ENCODE measurements at places on chromosomes 7 and 10. TPM values are rescaled to one million over a fixed set of nuclear protein-coding genes. Genes with fewer than 3 reads are reported as not detected.

Gene WDR86
- 1.1 TPM for total RNA-seq

Gene ADRA2A
- 6.5 TPM for total RNA-seq

Gene KIF11
- 1.6 TPM for total RNA-seq

Gene CLCN1
- 0.54 TPM for total RNA-seq

GRCh38 chr10:29295813-29296212 is 6.9 kb downstream of the LYZL1 start:
- no peak for DNase-seq

DNA sequence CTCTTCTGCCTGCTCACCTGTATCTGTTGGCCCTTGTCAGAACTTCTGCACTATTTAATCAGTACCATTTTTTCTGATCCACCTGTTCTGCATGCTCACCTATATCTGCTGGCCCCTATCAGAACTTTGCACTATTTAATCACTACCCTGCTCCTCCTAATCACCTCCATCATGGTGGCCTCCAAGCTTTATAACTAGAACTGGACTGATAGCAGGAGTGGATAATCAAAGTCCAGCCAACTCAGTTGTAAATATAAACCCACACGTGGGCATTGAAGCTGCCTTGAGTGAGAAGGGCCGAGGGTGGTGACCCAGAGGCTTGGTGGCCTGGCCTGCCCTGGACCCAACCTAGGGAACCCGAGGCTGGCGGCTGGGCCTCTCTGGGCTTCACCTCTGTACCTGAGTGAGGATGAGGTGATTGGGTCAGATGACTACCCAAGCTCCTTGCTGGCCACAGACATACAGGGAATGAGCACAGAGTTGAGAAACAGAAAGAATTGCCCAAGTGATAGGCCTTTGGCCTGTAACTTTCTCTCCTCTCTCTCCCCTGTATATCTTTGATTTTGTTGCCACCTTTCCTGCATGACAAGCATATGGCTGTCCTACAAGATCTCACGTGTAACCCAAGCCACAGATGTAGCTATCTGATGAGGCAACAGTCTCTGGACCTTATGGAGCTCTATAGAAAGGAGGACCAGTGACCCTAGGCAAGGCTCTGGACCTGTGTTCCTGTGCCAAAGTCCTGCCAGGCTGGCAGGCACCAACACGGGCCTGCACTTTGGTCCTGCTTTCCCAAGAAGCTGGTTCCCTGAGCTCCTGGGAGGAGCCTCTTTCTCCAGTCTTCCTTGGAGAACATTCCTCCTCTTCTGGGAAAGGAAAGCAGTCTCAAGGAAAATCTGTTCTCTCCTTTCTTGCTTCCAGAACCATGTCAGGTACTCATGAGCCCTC is 23.4 kb upstream of the FAM3C start:
- no peak for DNase-seq

- DNase-seq = no peak
Observed at GRCh38 chr7:105715528-105715927, 134.2 kb upstream of the EFCAB10 start.

GRCh38 chr10:78808736-78809367 is 259.9 kb upstream of the ZMIZ1 start:
- no peak for DNase-seq

DNA sequence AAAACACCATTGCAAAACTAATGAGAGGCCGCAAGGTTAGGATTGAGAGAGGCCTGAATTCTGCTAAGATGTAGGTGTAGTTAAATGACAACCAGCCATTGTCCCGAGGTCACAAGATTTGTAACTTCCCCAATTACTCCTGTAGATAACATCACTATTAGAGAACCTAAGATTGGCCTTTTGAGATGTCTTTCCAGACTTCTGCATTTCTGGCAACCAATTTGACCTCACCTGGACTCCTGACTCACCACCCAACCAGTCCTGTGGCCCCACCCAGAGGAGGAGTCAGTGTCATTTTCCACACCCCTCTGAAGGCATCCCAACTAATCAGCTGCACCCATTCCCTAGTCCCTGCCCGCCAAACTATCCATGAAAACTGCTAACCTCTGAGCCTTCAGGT is 115.7 kb downstream of the PRKAG2 start:
- peak; percentile 34 for DNase-seq

DNA sequence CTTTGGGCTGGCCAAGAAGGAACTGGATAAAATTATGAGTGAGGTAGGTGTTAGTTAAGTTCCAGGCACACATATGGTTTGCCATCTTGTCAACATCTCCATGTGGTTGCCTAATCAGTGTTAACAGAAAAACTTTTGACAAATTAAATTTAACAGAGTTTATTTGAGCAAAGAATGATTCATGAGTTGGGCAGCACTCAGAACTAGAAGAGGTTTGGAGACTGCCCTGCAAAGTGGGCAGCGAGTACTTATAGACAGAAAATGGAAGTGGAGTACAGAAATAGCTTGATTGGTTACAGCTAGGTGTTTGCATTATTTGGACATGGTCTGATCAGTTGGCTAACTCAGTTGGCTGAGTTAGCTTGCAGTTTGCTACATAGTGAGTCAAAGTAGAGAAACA is 37.5 kb upstream of the AGK start:
- DNase-seq = no peak

DNA sequence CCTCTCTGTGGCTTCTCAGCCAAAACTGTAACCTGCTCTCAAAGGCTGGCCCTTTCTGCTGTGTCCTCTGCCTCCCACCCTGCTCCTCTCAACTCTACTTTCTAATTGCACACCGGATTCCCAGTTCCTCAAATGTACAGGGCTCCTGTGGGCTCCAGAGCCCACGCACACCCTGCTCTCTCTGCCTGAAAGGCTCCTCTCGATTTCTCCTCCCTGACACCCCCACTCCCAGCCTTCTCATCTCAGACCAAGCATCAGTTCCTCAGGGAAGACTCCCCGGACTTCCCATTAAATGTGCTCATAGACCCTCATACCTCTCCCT is 111.7 kb upstream of the STEAP1B start:
- DNase-seq = no peak
